ENCODE measurements at places on chromosomes 1 and 21.

- no peak for DNase-seq
- no peaks in the 10 kb centered on the region for H3K4me1 ChIP-seq
- H3K27ac ChIP-seq: no peak overlapping the region
Observed at GRCh38 chr1:65791801-65792668, 660 bp upstream of the PDE4B start.

GRCh38 chr1:225412803-225413351, 15.0 kb downstream of the LBR start:
- H3K36me3 ChIP-seq: peaks cover 54% of the 10 kb centered on the region
- H3K27ac ChIP-seq: no peak overlapping the region
- no peaks in the 10 kb centered on the region for H3K27me3 ChIP-seq
- no peaks in the 10 kb centered on the region for H3K4me1 ChIP-seq
- no peak for DNase-seq
- no peak overlapping the region for H3K4me3 ChIP-seq

- no peak within 1 kb of the TSS for H3K27ac ChIP-seq
- DNase-seq: no peak
- H3K36me3 ChIP-seq: no peaks in the 10 kb centered on the region
Observed at GRCh38 chr1:114153261-114154145, at the start of gene SYT6. Gene SYT6 (minus strand): TSS chr1:114153869. CDS start chr1:114153772, 97 bp downstream.

DNA sequence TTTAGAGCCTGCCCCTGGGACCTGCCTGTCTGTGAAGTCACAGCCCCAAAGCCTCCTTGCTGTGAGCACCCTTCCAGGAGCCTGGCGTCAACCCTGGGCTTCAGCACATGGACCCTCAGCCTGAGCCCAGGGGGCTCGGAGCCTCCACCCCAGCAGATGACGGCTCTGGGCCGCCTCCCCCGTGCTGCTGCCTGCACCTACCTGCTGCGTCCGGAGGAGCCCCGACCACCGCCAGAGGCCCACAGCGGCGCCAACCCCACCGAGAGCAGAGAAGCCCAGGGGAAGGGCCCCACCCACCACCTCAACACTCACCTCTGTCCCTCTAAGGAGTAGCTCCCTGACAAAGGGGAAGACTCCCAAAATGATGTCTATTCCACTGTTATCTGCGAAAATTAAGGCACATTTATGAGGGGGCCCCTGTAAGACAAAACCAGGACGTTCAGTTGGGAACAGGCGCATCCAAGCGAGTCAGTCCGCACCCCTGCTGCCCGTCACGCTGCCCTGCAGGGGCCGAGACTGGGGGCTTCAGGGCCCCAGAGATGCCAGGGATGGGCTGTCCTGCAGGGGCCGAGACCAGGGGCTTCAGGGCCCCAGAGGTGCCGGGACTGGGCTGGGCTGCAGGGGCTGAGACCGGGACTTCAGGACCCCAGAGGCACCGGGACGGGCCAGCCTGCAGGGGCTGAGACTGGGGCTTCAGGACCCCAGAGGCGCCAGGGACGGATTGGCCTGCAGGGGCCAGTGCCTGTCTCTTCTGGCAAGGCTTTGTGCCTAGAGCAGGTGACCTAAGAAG, 15.8 kb downstream of the PANK4 start:
- no peaks in the 10 kb centered on the region for H3K4me1 ChIP-seq
- peaks cover 60% of the 10 kb centered on the region for H3K36me3 ChIP-seq

- H3K36me3 ChIP-seq: no peaks in the 10 kb centered on the region
- H3K4me1 ChIP-seq: no peaks in the 10 kb centered on the region
- no peak overlapping the region for H3K4me3 ChIP-seq
- DNase-seq: no peak
- no peak overlapping the region for H3K27ac ChIP-seq
Observed at GRCh38 chr1:55749975-55750627, 534.9 kb upstream of the USP24 start.

GRCh38 chr1:156123356-156124196, 9.1 kb downstream of the LMNA start:
- H3K27ac ChIP-seq: peak overlapping the region; percentile 98
- H3K4me3 ChIP-seq: peak overlapping the region; percentile 96
- no peaks in the 10 kb centered on the region for H3K27me3 ChIP-seq
- peak; percentile 91 for DNase-seq
- H3K4me1 ChIP-seq: peaks cover 69% of the 10 kb centered on the region
- H3K36me3 ChIP-seq: no peaks in the 10 kb centered on the region

- no peaks in the 10 kb centered on the region for H3K36me3 ChIP-seq
- H3K4me1 ChIP-seq: no peaks in the 10 kb centered on the region
- H3K4me3 ChIP-seq: no peak overlapping the region
- DNase-seq: no peak
- H3K27me3 ChIP-seq: no peaks in the 10 kb centered on the region
- no peak overlapping the region for H3K27ac ChIP-seq
Observed at GRCh38 chr1:246106342-246106763, 400.7 kb downstream of the SMYD3 start.

DNA sequence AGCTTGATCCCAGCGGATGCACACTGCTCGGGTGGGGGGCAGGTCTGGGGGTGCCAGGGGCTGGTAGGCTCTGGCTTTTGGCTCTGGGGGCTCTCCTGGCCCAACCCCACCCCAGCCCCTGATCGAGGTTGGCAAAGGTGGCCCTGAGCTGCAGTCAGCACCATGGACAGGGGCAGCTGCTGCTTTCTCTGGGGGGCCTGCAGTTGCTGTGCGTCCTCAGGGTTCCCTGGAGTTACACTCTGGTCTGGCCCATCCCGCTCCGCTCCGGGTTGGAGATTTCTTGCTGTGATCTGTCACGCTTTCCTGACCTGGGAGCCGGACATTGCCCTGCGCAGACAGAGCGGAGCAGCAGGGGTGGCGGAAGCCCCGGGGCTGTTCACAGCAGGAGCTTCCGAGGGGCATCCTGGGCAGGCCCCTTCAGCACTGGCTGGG, 8.0 kb upstream of the PLCH2 start:
- peaks cover 4% of the 10 kb centered on the region for H3K27me3 ChIP-seq
- H3K27ac ChIP-seq: no peak overlapping the region
- H3K4me3 ChIP-seq: no peak overlapping the region
- no peaks in the 10 kb centered on the region for H3K36me3 ChIP-seq
- no peak for DNase-seq
- no peaks in the 10 kb centered on the region for H3K4me1 ChIP-seq

DNA sequence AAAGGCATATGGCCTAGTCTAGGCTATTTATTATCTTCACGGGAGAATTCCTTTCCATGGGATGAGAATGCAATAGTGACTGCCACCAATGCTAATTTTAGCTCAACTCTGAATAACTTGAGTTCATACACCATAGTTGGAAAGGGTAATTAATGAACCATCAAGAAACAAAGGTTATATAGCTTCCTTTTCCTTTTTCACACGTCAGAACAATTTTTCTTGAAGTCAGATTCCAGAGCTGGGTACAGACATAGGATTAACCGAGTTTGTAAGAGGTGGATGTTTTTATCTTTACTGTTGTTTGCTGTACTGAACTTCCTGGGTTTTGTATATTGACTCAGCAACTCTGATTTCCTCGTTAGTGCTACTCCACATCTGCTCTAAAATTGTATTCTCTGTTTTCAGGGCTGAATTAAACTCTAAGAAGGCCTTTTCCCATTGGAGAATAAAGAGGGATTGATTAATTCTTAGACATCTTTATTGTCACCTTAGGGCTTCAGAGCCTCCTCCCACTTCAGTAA, 262.0 kb downstream of the NUF2 start:
- DNase-seq: no peak
- H3K36me3 ChIP-seq: no peaks in the 10 kb centered on the region
- no peak overlapping the region for H3K27ac ChIP-seq

- H3K27ac ChIP-seq: no peak overlapping the region
- peaks cover 7% of the 10 kb centered on the region for H3K4me1 ChIP-seq
- H3K4me3 ChIP-seq: no peak overlapping the region
- H3K36me3 ChIP-seq: no peaks in the 10 kb centered on the region
- H3K27me3 ChIP-seq: no peaks in the 10 kb centered on the region
Observed at GRCh38 chr1:33060579-33061083, 20.3 kb upstream of the AZIN2 start.

- H3K36me3 ChIP-seq: no peaks in the 10 kb centered on the region
- DNase-seq: no peak
- H3K4me3 ChIP-seq: peak overlapping the region; percentile 96
Observed at GRCh38 chr21:37370152-37371040, 3.8 kb downstream of the DYRK1A start.

DNA sequence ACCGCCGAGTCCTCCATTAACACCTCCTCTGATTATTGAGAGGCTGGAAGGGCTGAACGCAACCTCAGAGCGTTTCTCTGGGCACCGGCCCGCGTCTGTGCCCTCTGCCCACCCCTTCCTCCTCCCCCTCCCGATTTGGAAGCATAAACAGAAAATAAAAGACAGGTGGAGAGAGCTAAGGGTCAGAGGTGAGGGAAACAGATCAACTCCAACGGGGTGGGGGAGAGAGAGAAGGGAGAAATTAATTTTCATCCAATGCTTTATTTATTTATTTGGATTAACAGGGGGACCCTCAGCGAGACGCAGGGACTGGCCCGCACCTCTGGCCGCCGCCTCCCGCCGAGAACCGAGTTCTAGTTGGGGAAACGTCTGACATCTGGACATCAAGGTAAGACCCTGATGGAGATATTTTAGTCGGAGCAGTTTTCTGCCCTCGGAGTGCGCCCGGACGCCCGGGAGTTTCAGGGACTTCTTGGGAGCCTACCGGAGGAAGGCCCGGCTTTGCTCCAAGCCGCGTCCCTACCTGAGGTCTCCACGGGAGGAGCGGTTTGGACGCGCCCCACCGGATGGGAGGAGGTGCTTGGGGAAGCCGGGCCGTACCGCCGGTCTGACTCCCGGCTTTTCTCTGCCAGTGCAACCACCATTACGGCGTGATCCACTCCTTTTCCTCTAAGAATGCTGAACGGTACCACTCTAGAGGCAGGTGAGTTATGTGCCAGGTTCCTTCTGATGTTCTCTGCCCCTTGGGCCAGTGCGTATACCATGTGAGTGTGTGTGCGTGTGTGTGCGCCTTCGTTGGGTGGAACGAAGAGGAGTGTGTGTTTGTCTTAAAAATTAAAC, 5.1 kb upstream of the LHX9 start:
- peaks cover 66% of the 10 kb centered on the region for H3K27me3 ChIP-seq
- peaks cover 31% of the 10 kb centered on the region for H3K4me1 ChIP-seq
- peak overlapping the region; percentile 29 for H3K4me3 ChIP-seq
- no peak for DNase-seq
- no peak overlapping the region for H3K27ac ChIP-seq

DNA sequence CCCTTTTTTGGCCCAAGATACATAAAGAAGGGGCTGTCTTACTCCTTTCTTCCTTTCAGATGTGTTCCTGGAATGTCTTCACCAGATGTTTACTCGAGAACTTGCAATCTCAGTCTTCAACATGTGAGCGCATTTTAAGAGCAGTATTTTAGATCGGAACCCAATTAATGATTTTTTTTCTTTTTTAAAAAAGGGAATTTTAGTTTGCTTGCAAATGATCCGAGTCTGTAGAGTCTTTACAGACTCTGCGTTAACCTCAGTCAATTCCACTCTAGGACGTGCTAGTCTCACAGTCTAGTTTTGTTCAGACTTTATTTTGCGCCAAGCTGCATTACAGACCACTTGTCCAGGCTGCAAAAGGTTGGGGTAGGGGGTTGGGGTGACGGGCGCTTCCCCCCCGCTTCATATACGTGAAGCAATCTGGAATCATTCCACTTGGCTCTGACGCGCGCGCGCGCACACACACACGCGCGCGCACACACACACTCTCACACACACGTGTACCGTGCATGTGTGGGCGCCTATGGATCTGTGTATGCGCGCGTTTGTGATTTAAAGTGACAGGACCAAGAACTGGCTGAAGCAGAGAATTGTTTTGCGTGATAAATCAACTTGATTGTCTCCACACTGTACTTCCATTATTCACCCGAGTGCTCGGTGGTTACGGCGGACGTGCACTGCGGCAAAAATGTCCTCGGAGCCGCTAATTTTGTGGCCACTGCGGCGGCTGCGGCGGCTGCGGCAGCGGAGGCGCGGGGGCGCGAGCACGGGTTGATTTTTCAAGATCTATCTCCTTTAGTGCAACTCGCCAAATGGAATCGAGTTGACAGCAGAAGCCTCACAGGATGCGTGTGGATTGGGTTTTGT, 25.6 kb upstream of the NFIA start:
- H3K27ac ChIP-seq: peak overlapping the region; percentile 99
- no peaks in the 10 kb centered on the region for H3K36me3 ChIP-seq
- H3K27me3 ChIP-seq: no peaks in the 10 kb centered on the region

GRCh38 chr1:17140279-17140678, 21.0 kb upstream of the PADI2 start:
- H3K4me1 ChIP-seq: no peaks in the 10 kb centered on the region
- H3K36me3 ChIP-seq: no peaks in the 10 kb centered on the region
- DNase-seq: no peak

GRCh38 chr1:202561726-202562443, 148.4 kb downstream of the SYT2 start:
- peaks cover 96% of the 10 kb centered on the region for H3K4me1 ChIP-seq
- peaks cover 28% of the 10 kb centered on the region for H3K36me3 ChIP-seq
- H3K27me3 ChIP-seq: no peaks in the 10 kb centered on the region
- DNase-seq: no peak

- H3K4me3 ChIP-seq: no peak overlapping the region
- no peaks in the 10 kb centered on the region for H3K27me3 ChIP-seq
- H3K36me3 ChIP-seq: no peaks in the 10 kb centered on the region
- no peak for DNase-seq
Observed at GRCh38 chr1:167927046-167927754, 9.3 kb upstream of the DCAF6 start.

DNA sequence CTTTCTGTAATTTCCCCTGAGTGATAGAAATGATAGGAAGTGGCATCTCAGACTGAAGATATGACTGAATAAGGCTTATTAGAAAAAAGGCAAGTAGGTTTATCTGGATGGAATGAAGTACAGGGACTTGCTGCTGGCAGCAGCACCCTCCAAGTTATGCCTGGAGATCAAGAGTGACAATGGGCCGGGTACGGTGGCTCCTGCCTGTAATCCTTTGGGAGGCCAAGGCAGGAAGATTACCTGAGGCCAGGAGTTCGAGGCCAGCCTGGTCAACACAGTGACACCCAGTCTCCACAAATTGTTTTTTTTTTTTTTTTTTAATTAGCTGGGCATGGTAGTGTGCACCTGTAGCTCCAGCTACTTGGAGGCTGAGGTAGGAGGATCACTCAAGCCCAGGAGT, 87.8 kb downstream of the SCCPDH start:
- no peak for DNase-seq
- H3K4me1 ChIP-seq: no peaks in the 10 kb centered on the region
- H3K27me3 ChIP-seq: no peaks in the 10 kb centered on the region
